ENCODE measurements at places on chromosomes 3 and 15.

DNA sequence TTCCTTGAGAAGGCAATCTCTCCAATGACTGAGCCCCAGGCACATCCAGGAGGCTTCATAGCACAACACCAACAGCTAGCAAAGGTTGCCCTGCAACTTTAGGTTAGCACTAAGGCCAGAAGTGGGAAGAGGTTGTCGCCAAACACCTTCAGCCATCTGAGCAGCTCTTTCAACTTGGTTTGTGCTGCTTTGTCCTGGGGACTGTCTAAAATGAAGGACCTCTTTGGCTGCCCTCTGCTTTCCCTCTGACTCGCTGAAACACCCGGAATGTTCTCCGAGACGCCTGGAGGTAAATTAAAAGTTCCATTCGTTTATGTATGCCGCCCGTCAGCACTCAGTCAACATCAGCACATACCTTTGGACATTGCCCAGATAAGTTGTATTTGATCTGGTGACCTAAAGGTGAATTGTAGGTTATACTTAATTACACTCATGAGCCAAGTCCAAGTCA lies 121.2 kb upstream of the NR2F2 start:
- no peaks in the 10 kb centered on the region for H3K27me3 ChIP-seq
- no peak for DNase-seq
- no peaks in the 10 kb centered on the region for H3K36me3 ChIP-seq
- H3K4me1 ChIP-seq, result no peaks in the 10 kb centered on the region

DNA sequence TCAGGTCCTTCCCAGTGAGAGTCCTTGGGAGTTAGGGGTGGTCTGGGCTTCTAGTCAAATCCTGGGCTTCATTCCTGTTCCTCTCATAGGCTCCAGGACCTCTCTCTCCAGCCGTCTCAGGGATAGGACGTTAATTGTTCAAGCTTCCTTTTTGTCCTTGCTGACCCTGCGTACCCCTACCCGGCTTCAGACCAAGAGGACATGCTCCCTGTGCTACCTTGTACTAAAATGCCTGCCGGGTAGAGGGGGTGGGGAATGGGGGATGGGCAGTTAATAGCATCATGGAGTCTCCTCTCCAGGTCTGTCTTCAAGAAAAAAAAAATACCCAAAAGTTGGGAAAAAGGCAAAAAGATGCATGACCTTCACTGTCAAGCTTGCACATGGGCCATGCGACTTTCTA lies 36.5 kb upstream of the GALNT15 start:
- no peaks in the 10 kb centered on the region for H3K4me1 ChIP-seq
- no peak overlapping the region for H3K27ac ChIP-seq
- no peak overlapping the region for H3K4me3 ChIP-seq
- no peaks in the 10 kb centered on the region for H3K27me3 ChIP-seq
- no peak for DNase-seq

- DNase-seq, result no peak
- no peak overlapping the region for H3K4me3 ChIP-seq
- peaks cover 5% of the 10 kb centered on the region for H3K36me3 ChIP-seq
- H3K27me3 ChIP-seq, result no peaks in the 10 kb centered on the region
Observed at GRCh38 chr3:43581343-43581742, 40.5 kb downstream of the ANO10 start.

GRCh38 chr3:183295211-183295610 lies 42.2 kb downstream of the B3GNT5 start:
- peaks cover 9% of the 10 kb centered on the region for H3K4me1 ChIP-seq
- no peak for DNase-seq
- H3K4me3 ChIP-seq, result no peak overlapping the region
- no peaks in the 10 kb centered on the region for H3K27me3 ChIP-seq
- H3K27ac ChIP-seq, result no peak overlapping the region
- peaks cover 4% of the 10 kb centered on the region for H3K36me3 ChIP-seq

DNA sequence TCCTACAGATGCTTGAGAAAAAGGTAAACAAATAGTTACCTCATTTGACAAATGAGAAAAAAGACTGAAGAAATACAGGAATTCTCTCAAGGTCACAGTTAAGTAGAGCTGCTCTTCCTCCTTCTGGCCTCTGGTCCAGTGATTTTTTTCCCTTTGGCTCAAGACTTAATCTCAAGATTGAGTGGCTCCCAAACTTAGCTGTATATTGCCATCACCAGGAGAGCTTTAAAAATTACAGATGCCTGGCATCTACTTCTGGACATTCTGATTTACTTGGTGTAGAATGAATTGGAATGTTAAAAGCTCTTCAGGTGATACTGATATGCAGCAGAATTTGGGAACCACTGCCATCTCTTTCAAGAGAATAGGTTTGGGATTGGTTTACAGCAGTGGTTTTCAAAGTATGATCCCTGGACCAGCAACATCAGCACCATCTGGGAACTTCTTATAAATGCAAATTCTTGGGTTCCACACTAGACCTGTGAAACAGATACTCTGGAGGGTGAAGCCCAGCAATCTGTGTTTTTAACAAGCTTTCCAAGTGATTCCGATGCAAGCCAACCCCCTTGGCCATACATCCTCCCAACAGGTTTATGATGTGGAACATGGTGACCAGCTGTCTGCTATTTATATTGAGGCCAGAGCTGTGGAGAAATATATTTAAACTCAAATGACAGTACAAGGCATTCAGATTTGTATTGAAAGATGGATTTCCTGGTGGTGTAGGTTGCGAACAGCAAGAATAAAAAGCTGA lies 333.0 kb upstream of the RARB start:
- no peak overlapping the region for H3K27ac ChIP-seq
- no peaks in the 10 kb centered on the region for H3K4me1 ChIP-seq
- DNase-seq, result no peak
- no peaks in the 10 kb centered on the region for H3K36me3 ChIP-seq
- H3K27me3 ChIP-seq, result no peaks in the 10 kb centered on the region
- H3K4me3 ChIP-seq, result no peak overlapping the region

DNA sequence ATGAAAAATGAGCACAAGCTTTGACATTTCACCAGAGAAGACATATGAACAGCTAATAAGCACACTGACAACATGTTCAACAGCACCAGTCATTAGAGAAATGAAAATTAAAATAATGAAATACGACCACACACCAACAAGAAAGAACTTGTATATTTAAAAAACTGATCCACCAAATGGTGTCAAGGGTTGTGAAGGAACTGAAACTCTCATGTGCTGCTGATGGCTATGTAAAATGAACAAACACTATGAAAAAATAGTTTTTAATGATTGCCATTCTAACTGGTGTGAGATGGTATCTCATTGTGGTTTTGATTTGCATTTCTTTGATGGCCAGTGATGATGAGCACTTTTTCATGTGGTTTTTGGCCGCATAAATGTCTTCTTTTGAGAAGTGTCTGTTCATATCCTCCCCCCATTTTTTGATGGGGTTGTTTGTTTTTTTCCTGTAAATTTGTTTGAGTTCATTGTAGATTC lies 193.8 kb downstream of the SCAPER start:
- H3K36me3 ChIP-seq, result no peaks in the 10 kb centered on the region
- H3K4me3 ChIP-seq, result no peak overlapping the region
- no peak overlapping the region for H3K27ac ChIP-seq

- DNase-seq, result no peak
- H3K27me3 ChIP-seq, result no peaks in the 10 kb centered on the region
- H3K36me3 ChIP-seq, result no peaks in the 10 kb centered on the region
- H3K4me1 ChIP-seq, result no peaks in the 10 kb centered on the region
- H3K27ac ChIP-seq, result no peak overlapping the region
Observed at GRCh38 chr3:72185549-72186399, 400.8 kb upstream of the PROK2 start.

- DNase-seq, result no peak
- H3K36me3 ChIP-seq, result no peaks in the 10 kb centered on the region
- no peaks in the 10 kb centered on the region for H3K4me1 ChIP-seq
- H3K27me3 ChIP-seq, result no peaks in the 10 kb centered on the region
- no peak overlapping the region for H3K4me3 ChIP-seq
- H3K27ac ChIP-seq, result no peak overlapping the region
Observed at GRCh38 chr3:138455801-138456716, 21.6 kb downstream of the ESYT3 start.

DNA sequence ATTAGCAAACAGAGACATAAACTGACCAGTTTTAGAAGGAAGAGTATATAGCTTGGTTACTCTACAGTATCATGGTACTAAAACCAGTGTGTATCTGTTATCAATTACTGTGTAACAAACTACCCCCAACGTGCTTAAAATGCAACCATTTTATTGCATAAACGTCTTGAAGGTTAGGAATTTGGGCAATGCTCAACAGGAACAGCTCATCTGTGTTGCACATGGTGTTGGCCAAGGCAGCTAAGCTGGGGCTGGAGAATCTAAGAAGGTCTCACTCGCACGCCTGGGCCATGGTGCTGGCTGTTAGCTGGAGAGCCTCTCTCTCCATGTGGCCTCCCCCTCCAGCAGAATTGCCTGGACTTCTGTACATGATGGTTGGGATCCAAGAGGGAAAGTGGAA lies 81.2 kb upstream of the THBS1 start:
- H3K27me3 ChIP-seq, result no peaks in the 10 kb centered on the region
- H3K4me3 ChIP-seq, result no peak overlapping the region
- H3K36me3 ChIP-seq, result no peaks in the 10 kb centered on the region
- H3K4me1 ChIP-seq, result no peaks in the 10 kb centered on the region
- DNase-seq, result no peak
- H3K27ac ChIP-seq, result no peak overlapping the region

DNA sequence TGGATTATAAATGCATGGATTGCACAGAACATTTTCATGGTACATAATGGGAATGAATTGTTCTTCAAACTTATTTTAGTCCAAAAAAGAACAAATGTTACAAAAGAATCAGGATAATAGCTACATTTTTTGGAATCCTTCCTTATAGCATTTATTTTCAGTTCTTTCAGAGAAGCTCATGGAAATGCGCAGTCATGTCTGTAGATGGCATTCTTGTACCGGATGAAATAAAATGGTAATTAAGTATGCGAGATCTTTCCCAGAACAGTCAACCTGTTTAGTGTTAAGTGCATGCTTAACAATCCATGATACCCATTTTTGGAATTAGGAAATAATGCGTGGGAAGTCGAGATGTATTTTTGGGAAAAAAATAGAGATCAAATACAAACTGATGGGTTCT lies 38.2 kb upstream of the GOLGA8B start:
- H3K27ac ChIP-seq, result peak overlapping the region; percentile 41
- H3K4me3 ChIP-seq, result no peak overlapping the region
- DNase-seq, result peak; percentile 70
- peaks cover 2% of the 10 kb centered on the region for H3K4me1 ChIP-seq

- no peaks in the 10 kb centered on the region for H3K36me3 ChIP-seq
- no peaks in the 10 kb centered on the region for H3K27me3 ChIP-seq
- no peak overlapping the region for H3K4me3 ChIP-seq
- DNase-seq, result no peak
- no peaks in the 10 kb centered on the region for H3K4me1 ChIP-seq
Observed at GRCh38 chr3:77835921-77836320, 796.0 kb downstream of the ROBO2 start.

Measured in common myeloid progenitor, CD34-positive (primary cell).